ENCODE measurements at places on chromosomes 6 and 20. TPM values are rescaled to one million over a fixed set of nuclear protein-coding genes. Genes with fewer than 3 reads are reported as not detected.

The SYCP2 gene
- total RNA-seq = 0.33 TPM

The MUC21 gene
- total RNA-seq = not detected

The C20orf204 gene
- total RNA-seq = 0.54 TPM

The RUNX2 gene
- total RNA-seq = 1.2 TPM

The VSX1 gene
- 1.0 TPM for total RNA-seq

The TMEM244 gene
- not detected for total RNA-seq

The PTK6 gene
- total RNA-seq = 2.8 TPM

The THBD gene
- total RNA-seq = 71.5 TPM

The LGSN gene
- total RNA-seq = 2.3 TPM

The PRKN gene
- not detected for total RNA-seq

The CDK5RAP1 gene
- 34.1 TPM for total RNA-seq

The LRFN2 gene
- not detected for total RNA-seq

The RNF114 gene
- 53.6 TPM for total RNA-seq

The KATNA1 gene
- total RNA-seq = 9.3 TPM

The HSPA12B gene
- 0.59 TPM for total RNA-seq

The ARFGEF3 gene
- total RNA-seq = 0.57 TPM

The GATA5 gene
- 0.29 TPM for total RNA-seq

The APOBEC2 gene
- not detected for total RNA-seq

The C20orf144 gene
- total RNA-seq = 0.19 TPM

The OR12D3 gene
- total RNA-seq = not detected

The PDYN gene
- not detected for total RNA-seq

The COL11A2 gene
- 1.5 TPM for total RNA-seq

The LKAAEAR1 gene
- total RNA-seq = 1.7 TPM

The TMC2 gene
- total RNA-seq = not detected

Measured in A549 treated with ZK216348 at 1 μM for 4 hours (cell line).